Stimulated activated CD8-positive, alpha-beta memory T cell treated with anti-CD3 and anti-CD28 coated beads, Interleukin-4, amount 100 ng/mL, for 48 hours (primary cell): ENCODE measurements at places on chromosomes 5 and 9.

DNA sequence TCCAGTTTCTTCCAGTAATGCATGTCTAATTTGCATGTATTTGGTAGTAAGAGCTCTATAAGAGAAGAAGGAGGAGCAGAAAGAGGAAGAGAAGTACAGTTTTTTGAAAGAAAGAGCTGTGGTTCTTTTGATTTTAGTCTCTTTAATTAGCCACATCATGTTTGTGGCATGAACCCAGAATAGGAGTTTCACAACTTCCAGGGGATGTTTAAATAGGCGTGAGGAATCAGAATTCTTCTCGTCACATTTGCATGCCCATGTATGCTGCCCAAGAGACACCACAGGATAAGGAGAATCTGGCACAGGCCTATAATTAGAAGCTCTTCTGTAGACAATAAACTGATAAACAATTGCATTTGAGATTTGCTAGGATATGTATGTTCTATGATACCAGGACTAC, 78.7 kb downstream of the GAS1 start:
- no peak for DNase-seq

DNA sequence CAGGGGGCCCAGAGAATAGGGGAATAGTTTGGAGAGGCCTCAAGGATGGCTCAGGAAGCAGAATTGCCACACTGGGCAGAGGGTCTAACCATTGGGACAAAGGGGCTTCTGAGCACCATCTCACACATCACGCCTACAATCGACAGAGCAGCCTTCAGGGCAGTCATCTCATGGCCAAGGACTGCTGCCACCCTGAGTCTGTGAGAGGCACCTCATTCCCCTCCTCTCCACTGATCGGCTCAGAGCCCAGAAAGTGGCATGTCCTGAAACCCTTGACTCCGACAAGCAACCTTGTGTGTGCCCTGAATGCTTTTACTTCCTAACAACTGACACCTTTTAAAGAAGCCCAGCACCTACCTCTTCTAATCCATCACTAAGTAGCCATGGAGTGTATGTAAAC, 128.9 kb upstream of the PTPN3 start:
- DNase-seq, result no peak

GRCh38 chr9:76630916-76631315, 133.3 kb upstream of the PCA3 start:
- DNase-seq, result no peak

- DNase-seq, result no peak
Observed at GRCh38 chr5:142152384-142152732, 43.8 kb downstream of the NDFIP1 start.
